Neuronal stem cell (in vitro differentiated cells): ENCODE measurements at places on chromosomes 6 and 20.

DNA sequence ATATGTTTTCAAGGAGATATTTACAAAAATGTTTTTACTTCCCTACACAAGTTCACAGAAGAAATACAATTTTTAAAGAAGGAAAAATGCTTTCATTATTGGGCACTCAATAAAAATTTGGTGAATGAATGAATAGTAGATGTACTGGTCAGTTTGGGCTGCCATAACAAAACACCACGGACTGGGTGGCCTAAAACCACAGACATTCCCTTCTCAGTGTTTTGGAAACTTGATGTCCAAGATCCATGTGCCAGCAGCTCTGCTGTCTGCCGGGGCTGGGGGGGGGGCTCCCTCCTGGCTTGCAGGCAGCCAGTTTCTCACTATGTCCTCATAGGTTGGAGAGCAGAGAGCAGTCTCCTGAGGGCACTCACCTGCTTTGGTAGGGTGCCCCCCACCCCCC lies 62.0 kb downstream of the FAM120B start:
- DNase-seq: no peak

DNA sequence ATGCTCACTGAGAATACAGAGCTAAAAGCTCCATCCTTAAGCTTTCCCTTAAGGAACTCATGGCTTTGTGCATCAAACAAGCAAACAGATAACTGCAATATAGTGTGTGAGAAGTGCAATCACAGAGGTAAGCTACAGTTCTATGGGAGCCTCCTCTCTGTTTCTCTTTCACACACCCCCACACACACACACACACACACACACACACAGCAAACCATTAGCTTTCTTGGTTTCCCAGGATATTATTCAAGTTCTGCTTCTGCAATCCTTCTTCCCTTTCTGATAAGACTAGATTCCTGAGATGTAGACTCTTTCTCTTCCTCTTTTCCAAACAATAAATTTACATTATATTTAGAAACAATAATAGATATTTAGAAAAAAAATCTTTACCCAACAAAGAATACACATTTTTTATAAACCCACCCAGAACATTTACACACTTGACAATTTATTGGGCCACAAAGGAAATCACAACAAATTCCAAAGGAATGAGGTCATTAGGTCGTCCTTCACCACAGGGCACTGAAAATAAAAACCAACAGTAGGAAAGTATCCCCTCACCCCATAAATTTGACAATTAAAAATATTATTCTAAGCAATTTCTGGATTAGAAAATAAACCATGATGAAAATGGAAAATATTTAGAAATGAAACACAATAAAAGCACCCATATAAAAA lies 9.3 kb upstream of the GFOD1 start:
- DNase-seq: no peak

DNA sequence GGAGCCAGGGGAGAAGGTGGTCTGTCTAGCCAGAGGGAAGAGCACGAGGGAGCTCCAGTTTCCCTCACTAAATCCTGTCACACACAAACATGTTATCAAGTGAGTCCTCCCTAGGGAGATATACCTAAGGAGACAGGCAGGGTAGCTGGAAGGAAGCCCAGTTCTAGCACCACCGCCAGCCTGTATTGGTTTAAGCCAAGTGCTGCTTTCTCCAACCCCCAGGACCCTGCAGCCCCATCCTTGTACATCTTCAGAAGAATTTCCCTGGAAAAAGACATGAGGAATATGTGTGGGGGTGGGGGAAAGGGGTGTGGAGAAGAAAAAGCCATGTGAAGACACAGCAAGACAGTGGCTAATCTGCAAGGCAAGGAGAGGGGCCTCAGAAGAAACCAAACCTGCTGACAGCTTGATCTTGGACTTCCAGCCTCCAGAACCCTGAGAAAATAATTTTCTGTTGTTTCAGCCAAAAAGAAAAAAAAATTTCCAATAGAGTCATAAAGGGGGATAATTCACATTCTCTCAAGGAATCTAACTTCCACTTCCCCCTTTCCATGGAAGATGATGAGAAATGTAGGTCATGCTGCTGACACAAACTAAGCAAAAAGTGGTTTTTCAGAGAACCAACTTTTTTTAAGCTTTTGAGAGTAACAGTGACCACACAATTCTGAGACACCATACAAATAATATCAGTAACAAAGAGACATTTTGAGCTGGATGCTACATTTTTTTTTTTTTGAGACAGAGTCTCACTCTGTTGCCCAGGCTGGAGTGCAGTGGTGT lies 103.2 kb upstream of the PRDM1 start:
- no peak for DNase-seq

GRCh38 chr6:44530209-44530909 lies 142.9 kb downstream of the CDC5L start:
- no peak for DNase-seq

DNA sequence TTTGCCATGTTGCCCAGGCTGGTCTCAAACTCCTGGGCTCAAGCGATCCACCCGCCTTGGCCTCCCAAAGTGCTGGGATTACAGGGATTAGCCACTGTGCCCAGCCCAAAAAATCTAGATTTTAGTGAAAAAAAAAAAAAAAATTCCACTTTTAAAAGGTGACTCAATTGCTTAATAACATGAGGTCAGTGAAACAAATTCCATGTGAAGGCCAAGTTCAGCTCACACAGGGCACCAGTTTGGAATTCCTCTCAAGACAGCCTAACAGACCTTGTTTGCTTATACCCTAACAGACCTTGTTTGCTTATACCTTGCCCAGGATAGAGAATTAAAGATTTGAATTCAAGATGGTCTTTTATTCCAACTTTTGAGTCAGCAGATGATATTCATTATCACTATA lies 5.1 kb downstream of the RRBP1 start:
- DNase-seq: no peak

DNA sequence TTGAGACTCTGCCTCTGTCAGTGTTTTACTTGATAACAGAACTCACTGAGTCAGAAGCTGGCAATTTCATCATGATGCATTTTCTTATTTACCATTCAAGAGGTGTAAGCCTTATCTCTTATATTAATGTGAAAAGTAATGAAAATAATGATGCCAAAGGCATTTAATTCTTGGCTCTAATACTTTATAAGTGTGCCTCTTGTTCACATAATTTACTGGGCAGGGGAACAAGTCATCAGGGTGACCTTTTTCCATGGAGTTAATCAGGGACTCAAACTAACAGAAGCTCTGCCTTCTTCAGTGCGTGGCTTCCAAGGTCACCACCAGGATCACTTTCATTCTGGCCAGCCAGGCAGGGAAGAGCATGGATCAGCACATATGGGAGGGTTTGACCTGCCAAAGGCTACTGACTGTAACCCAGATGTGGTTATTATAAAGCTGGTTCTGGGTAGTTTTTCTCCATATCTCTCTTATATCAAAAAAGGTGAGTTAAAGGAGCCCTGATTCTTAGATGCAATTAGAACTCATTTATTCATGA lies 5.2 kb upstream of the PLCB1 start:
- DNase-seq: no peak

DNA sequence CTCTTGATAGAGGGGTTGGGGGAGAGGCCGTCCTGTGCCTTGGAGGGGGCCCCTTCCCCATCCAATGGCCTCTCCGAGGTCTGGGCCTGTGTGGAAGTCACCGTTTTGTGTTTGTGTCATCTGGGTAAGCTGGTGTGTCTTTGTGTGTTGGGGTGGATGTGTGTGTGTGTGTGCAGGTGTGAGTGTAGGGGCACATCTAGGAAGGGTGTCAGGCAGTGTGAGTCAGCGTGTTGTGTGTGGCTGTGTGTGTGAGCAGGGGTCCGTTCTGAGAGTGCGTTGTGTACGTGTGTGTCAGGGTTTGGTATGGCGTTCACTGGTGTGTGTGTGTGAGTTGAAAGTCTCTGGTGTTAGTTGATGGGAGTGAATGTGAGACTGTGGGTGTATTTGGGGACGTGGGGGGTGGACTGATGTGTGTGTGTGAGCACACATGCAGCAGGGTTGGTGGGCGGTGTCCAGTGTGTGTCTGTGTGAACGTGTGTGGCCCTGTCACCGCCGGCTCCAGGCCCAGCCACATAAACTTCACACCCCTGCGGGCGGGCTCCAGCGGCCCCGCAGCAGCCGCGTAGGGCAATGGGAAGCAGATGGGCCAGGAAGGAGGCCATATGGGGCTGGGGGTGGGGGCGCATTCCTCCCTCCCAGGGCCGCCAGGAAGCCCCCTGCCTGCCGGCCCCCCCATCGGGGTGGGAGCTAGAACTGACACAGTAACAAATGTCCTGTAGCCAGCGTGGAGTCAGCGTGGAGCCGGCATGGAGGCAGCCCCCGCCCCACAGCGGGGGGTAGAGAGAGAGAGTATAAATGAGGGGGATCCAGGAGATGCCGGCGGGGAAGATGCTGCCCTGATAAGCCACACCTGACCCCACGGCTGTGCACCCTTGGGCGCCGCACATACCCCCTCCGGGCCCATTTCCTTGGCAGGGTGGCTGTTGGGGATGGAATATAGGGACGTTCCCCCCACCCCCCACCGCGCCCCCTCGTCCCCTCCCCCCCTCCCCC lies 32.1 kb downstream of the SNAI1 start:
- DNase-seq: no peak

DNA sequence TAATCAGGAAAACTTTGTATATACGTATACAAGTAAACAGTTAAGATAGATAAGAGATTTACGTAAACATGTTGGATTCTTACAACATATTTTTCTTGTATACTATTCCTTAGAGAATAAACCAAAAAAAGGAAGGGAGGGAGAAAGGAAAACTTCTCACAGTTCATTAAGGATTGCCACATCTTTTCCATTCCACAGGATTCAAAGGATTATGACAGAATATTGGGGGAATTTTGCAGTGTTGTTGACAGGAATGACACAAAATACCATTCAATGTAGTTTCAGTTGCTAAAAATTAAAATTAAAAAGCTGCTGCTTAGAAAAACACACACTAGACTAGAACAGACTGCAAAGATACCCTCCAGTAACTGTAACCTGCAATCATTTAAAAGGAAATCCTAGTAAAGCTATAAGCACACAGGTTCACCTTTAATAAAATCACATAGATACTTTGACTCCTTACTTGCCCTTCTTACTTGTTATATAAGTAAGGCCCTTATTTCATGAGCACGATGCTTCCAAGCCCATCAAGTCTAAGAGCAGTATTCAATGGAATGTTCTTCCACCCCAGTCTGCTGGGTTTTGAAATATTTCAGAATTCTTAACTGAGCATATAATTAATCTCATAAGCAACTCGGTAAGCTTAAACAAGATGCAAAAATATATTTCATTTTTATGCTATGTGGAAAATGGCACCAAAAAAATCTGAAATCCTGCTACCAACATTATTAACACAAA lies 107.8 kb downstream of the SMLR1 start:
- no peak for DNase-seq
